GM19239 (cell line): ENCODE measurements at places on chromosomes 7 and 10.

DNA sequence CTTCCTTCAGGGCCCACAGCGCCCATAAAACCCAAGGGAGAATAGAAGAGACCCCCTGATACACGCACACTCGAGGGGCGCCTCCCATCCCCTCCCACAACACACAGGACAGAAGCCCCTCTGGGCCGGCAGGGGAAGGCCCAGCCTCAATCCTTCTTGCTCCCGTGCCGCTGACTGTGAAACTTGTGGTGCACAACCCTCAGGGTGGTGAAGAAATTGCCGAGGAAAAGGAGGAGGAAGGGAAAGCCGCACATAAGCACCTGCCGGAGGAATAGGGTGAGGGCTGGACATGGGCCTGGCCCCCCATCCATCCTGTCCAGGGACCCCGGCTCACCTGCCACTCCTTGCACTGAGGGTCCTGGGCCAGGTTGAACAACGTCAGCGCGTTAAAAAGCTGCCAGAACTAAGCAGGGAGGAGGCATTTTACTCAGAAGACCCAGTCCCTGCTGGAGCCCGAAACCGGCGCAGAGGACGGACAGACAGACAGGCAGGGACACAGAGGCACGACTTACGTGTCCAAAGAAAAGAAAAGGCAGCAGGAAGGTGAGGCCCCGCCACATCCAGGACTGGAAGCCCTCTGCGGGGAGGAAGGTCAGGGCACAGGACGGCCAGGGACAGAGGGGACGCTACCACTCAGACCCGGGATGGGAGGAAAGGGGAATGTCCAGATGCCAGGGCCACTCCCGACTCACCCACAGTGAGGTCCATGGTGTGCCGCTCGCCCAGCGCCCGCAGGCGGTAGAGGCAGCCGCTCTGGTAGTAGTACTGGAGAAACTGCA, 7.2 kb downstream of the TMEM120A start:
- no peak for DNase-seq

DNA sequence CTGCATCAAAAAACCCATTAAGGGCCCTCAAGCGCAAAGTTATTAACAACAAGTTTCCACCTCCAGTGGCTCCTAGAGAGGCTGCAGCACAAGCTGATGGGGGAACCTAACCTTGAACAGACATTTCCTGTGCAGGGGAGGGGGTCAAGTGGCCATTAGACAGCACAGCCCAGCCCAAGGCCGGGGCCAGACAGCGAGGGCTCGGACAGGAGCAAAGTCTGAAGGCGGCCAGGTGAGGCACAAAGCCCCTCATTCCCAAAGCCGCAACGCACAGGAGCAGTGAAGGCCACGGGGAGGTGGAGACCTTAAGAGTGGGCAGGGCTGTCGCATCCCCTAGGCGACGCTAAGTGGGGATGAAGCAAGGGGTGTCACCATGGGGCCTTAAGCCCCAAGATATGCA, 73.2 kb upstream of the ZNF746 start:
- DNase-seq: no peak

DNA sequence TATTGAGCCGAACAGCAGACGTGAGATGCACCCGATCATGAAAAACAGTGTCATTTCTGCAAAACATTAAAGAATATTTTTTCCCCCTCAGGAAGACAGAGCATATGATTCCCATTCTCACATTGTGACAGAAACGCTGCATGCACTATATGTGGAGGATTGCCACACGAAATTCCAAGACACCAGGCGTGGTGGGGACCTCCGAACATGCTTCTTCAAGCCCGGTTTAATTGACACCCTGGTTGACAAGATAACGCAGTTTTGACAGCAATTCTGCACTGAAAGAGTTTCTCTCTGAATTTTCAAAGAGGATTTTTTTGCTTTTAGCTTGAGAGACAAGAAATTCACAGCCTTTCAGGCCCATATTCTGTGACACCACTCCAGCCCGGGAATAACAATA, 442.8 kb upstream of the NRP1 start:
- no peak for DNase-seq

DNA sequence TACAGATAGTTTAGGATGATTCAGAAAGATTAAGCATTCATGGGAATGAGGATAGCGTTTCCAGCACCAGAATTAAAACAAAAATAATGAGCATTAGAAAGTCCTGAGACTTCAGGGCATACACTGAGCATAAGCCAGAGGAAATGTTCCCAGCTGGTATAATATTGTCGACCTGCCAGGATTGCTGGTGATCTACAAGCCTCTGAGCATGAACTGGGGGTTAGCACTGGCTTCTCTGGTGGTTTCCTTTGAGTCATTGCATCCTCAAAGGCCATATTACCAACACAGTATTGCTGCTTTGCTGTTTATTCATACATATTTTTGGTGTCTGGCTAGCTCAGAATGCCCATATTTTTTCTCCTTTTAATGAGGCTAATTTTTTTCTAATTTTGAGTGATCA, 10.7 kb upstream of the ATRNL1 start:
- DNase-seq: no peak

- no peak for DNase-seq
These were observed 568.8 kb downstream of the HTR7 start for GRCh38 chr10:90289037-90289436.

DNA sequence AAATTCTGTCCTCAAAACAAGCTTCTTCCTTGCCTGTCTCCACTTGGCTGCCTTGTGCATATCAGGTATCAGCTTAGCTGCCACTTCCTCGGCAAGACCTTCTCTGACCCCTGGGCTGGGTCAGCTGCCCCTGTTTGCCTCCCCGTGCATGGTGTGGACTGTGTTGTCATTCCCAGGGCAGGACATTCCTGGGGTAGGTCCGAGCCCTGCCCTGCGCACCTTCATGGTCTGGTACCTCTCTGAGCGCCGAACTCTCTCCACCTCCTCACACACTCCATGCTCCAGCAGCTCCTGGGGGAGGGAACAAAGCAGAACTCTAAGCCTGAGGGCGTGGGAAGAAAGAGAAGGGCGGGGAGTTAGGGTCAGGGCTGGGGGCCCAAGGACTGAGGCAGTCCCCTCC, 3.8 kb downstream of the POLM start:
- no peak for DNase-seq

DNA sequence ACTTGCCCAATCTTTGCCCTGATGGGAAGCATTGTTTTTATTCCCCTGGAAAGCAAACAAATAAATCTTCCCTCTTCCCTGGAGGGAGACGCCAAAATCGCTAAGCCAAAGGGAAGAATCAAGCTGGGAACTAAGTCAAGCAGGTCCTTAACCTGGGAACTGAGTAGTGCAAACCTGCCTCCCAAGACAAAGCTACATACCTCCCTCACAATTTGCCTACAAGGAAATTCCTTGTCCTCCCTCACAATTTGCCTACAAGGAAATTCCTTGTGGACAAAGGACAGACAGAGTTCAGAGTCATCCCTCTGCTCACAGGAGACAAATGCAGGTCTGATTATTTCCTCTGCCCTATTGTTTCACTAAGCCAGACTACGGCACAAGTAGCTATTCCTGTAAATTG, 50.5 kb downstream of the SPOCK2 start:
- DNase-seq: no peak

- no peak for DNase-seq
These were observed 303.6 kb downstream of the GPAM start for GRCh38 chr10:111879969-111880368.

DNA sequence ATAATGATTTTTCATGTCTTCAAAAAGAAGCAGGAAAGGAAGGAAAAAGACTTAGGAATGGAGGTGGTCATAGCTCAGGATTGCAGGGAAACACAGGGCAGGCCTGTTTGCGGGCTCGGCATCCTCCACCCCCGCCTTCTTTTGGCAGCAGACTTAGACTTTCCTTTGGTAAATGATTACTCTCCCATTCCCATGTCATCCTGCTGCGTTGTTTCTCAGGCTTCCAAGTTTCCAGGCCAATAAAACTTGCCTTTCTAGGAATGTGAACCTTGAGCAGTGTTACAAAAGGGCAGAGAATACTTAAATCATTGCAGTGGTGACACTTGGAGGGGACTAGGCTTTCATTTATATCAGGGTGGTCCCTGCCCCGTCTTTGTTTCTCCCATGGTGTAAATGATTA, 34.0 kb upstream of the DGKB start:
- no peak for DNase-seq

DNA sequence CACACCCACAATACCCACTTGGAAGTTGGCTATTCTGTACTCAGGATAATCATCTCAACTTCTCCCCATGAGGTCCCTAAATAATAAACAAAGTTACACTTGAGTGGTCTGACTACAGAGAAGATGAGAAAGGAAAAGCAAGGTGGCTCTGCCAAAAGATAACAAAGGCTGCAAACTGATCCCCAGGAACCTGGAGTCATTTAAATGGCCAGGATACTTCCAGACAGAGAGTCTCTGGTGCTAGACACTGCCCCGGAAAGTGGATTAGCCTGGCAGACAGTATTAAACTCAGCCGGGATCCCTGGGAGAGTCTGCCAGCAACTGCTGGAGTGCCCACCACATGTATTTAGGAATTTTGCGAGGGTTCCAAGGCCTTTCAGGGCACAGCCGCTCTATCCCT, 93.7 kb downstream of the DGKI start:
- DNase-seq: no peak

- DNase-seq: no peak
These were observed 33.2 kb downstream of the BLVRA start for GRCh38 chr7:43791665-43792064.

DNA sequence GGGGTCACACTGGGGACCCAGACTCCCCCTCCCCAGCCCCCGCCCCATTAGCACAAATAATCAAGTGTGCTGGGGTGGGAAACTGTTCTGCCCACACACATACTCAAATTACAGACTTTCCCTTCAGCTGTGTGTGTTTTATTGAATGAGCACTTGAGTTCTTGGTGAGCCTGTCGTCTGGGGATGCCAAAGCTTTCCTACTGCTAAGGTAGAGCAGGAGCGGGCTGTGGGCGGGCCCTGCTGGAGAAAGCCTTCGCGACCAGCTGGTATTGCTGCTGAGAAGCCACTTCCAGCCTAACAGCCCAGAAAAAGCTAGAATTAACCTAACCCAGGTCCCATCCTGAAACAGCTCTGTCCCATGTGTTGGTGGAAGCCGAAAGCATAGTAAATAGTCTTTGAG, 87.0 kb upstream of the KMT2E start:
- no peak for DNase-seq

DNA sequence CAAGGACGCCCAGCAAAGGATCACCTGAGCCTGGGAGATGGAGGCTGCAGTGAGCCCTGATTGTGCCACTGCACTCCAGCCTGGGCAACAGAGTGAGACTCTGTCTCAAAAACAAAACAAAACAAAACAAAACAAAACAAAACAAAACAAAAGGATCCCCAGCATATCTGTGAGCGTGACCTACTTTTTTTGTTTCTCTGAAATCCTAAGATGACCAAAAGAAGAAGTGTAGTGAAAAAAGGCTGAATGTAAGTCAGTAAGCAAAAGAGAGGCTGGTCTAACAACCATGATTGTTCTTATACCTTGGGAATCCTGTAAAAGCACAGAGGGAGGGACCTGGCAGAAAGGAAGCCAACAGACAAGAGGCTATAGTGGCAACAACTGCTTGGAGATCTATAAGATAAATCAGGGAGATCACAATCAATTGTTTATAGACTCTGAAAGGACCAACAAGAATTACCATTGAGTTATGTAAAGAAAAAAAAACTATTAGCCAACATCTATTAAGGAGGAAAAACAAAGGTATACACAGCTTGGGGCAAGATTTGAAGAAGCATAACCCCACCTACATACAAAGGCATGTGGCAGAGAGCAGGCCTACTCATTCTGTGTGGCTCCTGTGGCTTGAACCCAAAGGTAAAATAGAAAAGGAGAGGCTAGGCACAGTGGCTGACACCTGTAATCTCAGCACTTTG, 255.2 kb upstream of the KLF14 start:
- no peak for DNase-seq

GRCh38 chr7:95687759-95688343, 84.5 kb upstream of the DYNC1I1 start:
- DNase-seq: no peak

DNA sequence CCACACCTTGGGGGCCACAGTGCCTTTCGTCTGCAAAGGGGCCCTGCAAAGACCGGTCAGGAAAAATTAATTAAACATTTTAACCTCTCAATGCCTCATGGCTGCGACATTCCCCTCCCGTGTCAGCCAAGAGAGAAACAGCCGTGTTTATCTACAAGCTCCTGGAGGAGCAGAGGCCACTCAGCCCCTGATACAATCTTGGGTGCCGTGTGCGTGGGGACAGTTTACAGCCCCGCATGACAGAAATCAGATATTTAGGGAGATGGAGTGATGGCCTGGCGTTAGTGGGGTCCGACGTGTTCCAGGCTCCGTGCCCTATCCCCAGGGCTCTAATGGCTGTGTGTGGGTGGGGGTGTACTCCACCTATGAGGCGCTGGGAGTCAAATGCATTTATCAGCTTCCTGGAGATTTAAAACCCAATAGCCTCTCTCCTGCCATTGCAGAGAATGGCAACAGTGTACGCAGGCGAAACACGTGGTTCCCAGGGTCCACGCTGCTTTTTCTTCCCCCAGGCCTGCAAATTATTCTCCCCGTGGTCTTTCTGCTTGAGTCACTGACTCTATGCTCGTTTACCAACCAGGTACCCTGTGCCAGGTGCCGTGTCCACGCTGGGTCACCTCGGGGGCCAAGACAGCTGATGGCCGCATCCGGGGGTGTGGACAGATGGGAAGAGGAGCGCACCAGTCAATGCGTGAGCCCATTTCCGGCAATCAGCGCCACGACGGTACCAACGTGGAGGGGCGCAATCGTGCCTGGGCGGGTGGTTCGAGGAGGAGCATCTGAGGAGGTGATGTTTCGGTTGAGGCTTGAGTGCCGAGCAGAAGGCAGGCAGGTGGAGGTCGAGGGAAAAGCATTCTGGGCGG, 26.6 kb upstream of the PSMG3 start:
- no peak for DNase-seq

GRCh38 chr7:70681469-70682350, 450.2 kb upstream of the GALNT17 start:
- DNase-seq: peak; percentile 28
